NCI-H2107 (cell line): ENCODE measurements at places on chromosomes 16 and 17.

- peak; percentile 27 for DNase-seq
These were observed 414 bp downstream of the DUSP14 start for GRCh38 chr17:37490022-37490587.

GRCh38 chr16:49093939-49094338, 187.7 kb downstream of the CBLN1 start:
- no peak for DNase-seq

- DNase-seq: peak; percentile 75
These were observed 1.1 kb upstream of the MLLT6 start for GRCh38 chr17:38703742-38704605.

DNA sequence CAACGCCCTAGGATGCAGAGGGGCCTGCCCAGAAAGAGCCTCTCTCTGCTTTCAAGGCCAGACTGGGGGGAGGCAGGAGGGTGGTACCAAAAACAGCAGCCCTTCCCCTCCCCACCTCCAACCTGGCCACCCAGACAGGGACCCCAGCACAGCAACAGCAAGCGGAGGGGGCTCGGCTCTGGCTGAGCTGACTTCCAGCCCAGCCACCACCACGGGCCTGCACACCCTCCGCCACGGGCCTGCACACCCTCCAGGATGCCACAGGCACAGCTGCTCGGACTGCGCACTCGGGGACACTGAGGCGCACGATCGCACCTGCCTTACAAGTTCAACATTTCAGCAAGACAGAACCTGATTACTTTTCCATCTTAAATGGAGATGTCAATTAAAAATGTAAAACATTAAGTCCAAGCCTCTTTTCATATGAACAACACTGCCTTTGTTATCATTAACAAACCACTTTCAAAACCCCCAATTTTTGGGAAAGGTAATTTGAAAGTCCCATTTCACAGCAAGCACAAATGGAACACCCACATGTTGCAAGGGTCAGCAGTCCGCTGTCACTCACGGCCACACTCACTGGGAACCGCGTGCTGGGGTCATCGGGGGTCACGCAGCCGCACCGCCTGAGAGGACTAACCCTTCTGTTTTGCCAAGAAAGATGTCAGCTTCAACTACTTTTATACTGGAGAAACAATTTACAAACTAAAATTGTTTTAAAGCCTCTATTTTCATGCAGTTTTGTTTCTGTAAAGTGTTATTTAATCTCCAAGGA, 76.4 kb downstream of the ANKRD11 start:
- no peak for DNase-seq
